ENCODE measurements at places on chromosomes 4 and X.

GRCh38 chr4:153555730-153556434 lies 89.7 kb downstream of the TMEM131L start:
- peaks cover 10% of the 10 kb centered on the region for H3K4me1 ChIP-seq
- no peak overlapping the region for H3K4me3 ChIP-seq
- no peak overlapping the region for H3K27ac ChIP-seq
- no peaks in the 10 kb centered on the region for H3K27me3 ChIP-seq
- DNase-seq: no peak

GRCh38 chr4:94920369-94920768 lies 162.6 kb downstream of the BMPR1B start:
- H3K4me1 ChIP-seq: peaks cover 2% of the 10 kb centered on the region
- DNase-seq: no peak
- no peaks in the 10 kb centered on the region for H3K27me3 ChIP-seq
- H3K27ac ChIP-seq: no peak overlapping the region
- H3K36me3 ChIP-seq: peaks cover 25% of the 10 kb centered on the region

DNA sequence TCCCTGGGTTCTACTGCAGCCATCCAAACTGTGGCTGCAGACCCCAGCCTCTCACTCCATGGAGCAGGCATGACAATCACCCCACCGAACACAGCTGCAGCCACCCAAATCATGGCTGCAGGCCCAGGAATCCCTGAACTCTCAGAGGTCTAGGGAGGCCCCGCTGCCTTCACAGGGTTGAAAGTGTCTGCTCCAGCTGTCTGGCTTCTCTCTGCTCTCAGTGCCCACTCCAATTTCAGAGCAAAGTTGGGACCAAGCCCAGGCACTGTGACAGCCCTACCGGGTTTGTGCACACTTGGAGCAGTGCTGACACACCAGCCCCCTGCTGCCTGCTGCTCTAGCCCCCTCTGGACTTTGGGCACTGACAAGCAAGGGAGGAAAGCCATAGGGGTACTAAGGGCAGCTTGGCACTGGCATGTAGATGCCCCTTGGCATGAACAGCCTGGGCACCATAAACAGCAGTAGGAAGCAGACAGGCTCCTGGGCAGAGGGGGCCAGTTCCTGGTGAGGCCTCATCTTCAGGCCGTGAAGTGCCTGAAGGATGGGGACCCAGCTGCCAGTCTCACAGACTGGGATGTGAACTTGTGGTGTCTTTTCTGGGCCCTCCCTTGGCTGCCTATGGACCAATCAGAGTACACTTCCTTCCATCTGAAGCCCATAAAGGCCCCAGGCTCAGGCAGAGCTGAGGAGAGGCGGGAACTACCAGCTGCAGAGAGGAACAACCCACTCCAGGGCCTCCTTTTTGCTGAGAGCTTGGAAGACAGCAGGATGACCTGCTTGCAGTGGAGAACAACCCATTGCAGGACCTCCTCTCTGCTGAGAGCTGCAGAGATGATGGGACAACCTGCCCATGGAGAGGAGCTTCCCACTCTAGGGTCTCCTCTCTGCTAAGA lies 68.8 kb downstream of the TECRL start:
- no peaks in the 10 kb centered on the region for H3K36me3 ChIP-seq
- no peak overlapping the region for H3K27ac ChIP-seq
- H3K4me3 ChIP-seq: no peak overlapping the region
- H3K27me3 ChIP-seq: no peaks in the 10 kb centered on the region
- no peaks in the 10 kb centered on the region for H3K4me1 ChIP-seq
- DNase-seq: no peak

- DNase-seq: no peak
- no peak overlapping the region for H3K4me3 ChIP-seq
- H3K4me1 ChIP-seq: no peaks in the 10 kb centered on the region
- H3K27me3 ChIP-seq: no peaks in the 10 kb centered on the region
- no peak overlapping the region for H3K27ac ChIP-seq
- H3K36me3 ChIP-seq: no peaks in the 10 kb centered on the region
Measured at GRCh38 chr4:7166237-7166636, 26.1 kb upstream of the SORCS2 start.

DNA sequence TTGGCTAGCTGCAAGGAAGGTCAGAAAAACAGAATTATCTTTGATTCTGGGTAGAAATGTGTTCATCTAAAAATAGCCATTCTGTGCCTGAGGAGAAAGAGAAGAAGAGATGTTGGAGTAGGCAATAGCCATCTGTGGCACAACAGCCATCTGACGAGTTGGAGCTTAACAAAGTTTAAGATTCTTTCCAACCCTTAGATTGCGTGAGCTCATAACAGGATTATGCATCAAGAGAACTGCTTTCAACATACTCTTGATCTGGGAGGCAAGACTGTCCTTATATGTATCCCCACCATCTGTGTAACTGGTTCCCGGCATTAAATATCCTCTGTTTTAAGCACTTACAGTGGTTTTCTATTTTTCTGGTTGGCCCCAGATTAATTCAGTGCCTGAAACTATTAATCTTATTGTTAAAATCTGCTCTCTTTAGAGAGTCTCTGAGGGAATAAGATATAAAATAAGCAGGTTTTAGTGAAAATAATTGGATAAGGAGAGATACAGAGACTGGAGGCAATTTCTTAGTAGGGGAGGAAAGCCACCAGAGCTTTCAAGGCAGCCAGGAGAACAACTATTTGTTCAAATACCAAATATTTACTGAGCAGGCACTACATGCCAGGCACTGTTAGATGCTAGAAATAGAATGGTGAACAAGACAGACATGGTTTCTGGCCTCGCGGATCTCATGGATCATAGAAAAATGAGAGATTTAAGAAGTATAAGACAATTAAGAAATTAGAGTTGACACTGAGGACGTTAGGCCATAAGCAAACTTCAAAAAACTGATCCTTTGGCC lies 398.0 kb downstream of the SMARCA1 start:
- H3K27me3 ChIP-seq: no peaks in the 10 kb centered on the region
- peaks cover 9% of the 10 kb centered on the region for H3K36me3 ChIP-seq
- H3K27ac ChIP-seq: no peak overlapping the region
- H3K4me3 ChIP-seq: no peak overlapping the region
- DNase-seq: no peak
- H3K4me1 ChIP-seq: peaks cover 9% of the 10 kb centered on the region

DNA sequence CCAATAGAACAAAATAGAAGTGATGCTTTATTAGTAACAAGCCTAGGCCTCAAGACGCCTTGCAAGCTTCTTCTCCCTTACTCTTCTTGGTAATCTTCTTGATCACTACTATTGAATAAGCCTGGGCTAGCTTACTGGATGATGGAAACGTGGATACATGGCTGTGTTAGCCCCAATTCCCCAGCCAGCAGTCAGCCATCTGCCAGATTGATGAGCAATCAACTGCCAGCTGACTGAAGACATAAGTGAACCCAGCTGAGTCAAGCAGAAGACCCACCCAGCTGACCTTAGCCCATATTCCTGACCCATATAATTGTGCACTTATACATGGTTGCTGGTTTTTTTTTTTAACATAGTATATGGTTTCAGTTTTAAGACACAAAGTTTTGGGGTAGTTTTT lies 130.4 kb downstream of the DHX15 start:
- peaks cover 7% of the 10 kb centered on the region for H3K4me1 ChIP-seq
- no peaks in the 10 kb centered on the region for H3K27me3 ChIP-seq
- no peak overlapping the region for H3K4me3 ChIP-seq
- no peak overlapping the region for H3K27ac ChIP-seq

Measured in WTC11 (cell line).